ENCODE measurements at places on chromosomes 1 and 21. TPM values are rescaled to one million over a fixed set of nuclear protein-coding genes. Genes with fewer than 3 reads are reported as not detected.

DNA sequence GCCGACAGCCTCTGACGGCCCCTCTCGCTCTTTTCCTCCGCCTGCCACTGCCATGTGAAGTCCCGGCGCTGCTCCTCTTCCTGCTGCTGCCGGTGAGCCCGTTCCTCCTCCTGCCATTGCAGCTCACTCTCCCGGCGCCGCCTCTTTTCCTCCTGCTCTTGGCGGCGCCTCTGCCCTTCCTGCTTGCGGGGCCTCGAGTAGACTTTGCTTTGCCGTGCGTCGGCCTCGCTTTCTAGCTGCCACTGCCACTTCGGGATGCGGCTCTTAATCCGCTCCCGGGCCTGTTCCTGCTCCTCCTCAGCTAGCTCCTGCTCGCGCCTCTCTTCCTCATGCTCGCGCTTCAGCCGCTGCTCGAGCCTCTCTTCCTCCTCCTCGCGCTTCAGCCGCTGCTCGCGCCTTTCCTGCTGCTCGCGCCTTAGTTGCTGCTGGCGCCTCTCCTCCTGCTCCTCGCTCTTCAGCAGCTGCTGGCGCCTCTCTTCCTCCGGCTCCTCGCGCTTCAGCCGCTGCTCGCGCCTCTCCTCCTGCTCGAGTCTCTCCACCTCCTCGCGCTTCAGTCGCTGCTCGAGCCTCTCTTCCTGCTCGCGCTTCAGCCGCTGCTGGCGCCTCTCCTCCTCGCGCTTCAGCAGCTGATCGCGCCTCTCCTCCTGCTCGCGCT lies 4.3 kb downstream of the TCHH start:
- H3K4me1 ChIP-seq, result peaks cover 6% of the 10 kb centered on the region
- no peak for DNase-seq

GRCh38 chr21:34926803-34927467 lies 122.2 kb downstream of the RUNX1 start:
- no peak for DNase-seq
- no peak overlapping the region for H3K4me3 ChIP-seq
- H3K36me3 ChIP-seq, result no peaks in the 10 kb centered on the region
- H3K27ac ChIP-seq, result no peak overlapping the region

GRCh38 chr1:246722720-246723119 lies 1.5 kb upstream of the SCCPDH start:
- peaks cover 5% of the 10 kb centered on the region for H3K36me3 ChIP-seq
- H3K27ac ChIP-seq, result no peak overlapping the region
- H3K4me3 ChIP-seq, result no peak overlapping the region
- no peaks in the 10 kb centered on the region for H3K4me1 ChIP-seq
- DNase-seq, result no peak

DNA sequence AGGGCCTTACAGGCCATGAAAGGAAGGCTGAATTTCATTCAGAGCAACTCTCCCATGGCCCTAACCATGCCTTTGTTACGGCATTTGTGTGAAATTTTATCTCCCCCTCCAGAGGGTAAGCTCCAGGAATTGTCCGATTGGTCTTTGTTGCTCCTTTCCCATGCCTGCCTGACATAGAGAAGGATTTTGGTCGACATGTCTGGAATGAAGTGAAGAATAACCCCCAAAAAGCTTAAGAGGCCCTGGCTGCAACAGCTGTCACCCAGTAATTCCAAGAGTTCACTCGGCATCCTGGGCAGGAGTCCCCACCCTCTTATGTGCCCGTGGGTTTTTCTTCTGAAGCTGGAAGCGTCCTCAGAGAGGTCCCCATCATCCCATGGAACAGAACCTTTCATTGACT lies 20.6 kb downstream of the CDA start:
- H3K27me3 ChIP-seq, result no peaks in the 10 kb centered on the region
- H3K4me1 ChIP-seq, result peaks cover 17% of the 10 kb centered on the region

DNA sequence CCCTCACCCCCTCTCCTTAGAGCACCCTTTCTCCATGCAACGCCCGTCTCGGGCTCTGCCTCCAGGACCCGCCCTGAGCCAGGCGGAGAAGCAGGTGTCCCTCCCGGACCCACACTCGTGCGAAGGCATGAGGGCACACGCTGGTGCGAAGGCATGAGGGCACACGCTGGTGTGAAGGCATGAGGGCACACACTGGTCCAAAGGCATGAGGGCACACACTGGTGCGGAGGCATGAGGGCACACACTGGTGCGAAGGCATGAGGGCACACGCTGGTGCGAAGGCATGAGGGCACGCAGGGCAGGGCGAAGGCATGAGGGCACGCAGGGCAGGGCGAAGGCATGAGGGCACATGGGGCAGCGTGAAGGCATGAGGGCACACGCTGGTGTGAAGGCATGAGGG lies 5.8 kb upstream of the TMEM52 start:
- DNase-seq, result no peak
- H3K36me3 ChIP-seq, result no peaks in the 10 kb centered on the region
- no peak overlapping the region for H3K27ac ChIP-seq
- no peaks in the 10 kb centered on the region for H3K4me1 ChIP-seq
- H3K27me3 ChIP-seq, result no peaks in the 10 kb centered on the region
- no peak overlapping the region for H3K4me3 ChIP-seq

DNA sequence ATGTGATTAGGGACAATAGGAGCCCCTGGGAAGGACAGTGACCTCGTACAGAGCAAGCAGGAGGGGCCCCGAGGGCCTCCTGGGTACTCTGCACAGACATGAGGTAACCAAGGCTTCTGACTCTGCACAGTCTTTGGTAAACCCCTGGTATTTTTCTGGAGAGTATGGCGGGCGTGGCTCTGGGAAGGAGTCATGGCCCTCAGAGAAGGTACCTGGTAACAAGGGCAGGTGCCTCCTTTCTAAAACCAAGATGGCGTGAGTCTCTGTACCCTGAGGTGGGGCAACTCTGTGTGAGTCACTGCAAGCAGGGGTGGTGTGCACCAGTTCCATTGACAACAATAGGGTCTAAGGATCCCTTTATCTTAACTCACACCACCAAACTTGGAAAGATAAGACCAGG lies 39.9 kb upstream of the SLC19A1 start:
- H3K27ac ChIP-seq, result no peak overlapping the region
- H3K36me3 ChIP-seq, result no peaks in the 10 kb centered on the region
- DNase-seq, result no peak
- H3K4me1 ChIP-seq, result no peaks in the 10 kb centered on the region
- no peak overlapping the region for H3K4me3 ChIP-seq
- H3K27me3 ChIP-seq, result no peaks in the 10 kb centered on the region

The BEND5 gene
- 0.95 TPM for total RNA-seq

Measured in Peyer's patch (tissue), 4 donors.